ENCODE measurements at places on chromosomes 12 and 14. TPM values are rescaled to one million over a fixed set of nuclear protein-coding genes. Genes with fewer than 3 reads are reported as not detected.
A peak's percentile ranks its signal among the peaks of the same experiment; 100 is the strongest.

DNA sequence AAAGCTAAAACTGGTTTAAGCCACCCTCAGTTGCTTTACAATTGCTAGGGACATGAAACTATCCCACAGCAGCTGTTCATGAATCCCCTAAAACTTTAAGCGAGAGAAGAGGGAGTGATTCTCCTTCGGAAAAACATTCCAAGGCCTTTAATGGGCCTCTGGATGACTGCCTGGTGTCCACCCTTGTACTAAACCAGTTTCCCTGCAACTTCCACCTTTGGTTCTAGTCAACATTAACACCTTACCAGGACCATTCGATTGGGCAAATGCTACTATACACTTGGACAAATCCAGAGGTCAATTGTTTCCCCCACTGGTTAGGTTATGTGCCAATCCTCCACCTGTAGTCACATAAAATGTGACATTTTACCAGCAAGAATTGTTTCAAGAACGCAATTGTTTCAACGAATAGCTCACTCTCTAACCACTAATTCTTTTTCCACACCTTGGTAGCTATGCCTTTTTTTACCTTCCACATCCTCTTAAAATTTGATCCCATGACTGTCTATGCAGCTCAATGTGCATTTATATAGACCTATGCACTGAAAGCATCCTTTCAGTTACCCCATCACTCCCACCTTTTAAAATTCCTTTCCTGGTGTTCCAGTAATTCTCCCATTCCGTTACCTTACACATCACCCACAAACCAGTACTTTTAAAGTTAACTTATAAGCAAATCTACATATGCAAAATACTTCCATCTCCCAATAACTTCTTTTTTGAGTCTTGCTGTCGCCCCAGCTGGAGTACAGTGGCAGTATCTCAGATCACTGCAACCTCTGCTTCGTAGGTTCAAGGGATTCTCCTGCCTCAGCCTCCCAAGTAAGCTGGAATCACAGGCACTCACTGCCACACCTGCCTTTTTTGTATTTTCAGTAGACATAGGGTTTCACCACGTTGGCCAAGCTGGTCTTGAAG is 3.6 kb downstream of the UBC start:
- peaks cover 47% of the 10 kb centered on the region for H3K4me1 ChIP-seq
- H3K36me3 ChIP-seq = peaks cover 11% of the 10 kb centered on the region
- H3K4me3 ChIP-seq = no peak overlapping the region
- H3K27ac ChIP-seq = peak overlapping the region; percentile 46
- DNase-seq = no peak
- no peaks in the 10 kb centered on the region for H3K27me3 ChIP-seq

DNA sequence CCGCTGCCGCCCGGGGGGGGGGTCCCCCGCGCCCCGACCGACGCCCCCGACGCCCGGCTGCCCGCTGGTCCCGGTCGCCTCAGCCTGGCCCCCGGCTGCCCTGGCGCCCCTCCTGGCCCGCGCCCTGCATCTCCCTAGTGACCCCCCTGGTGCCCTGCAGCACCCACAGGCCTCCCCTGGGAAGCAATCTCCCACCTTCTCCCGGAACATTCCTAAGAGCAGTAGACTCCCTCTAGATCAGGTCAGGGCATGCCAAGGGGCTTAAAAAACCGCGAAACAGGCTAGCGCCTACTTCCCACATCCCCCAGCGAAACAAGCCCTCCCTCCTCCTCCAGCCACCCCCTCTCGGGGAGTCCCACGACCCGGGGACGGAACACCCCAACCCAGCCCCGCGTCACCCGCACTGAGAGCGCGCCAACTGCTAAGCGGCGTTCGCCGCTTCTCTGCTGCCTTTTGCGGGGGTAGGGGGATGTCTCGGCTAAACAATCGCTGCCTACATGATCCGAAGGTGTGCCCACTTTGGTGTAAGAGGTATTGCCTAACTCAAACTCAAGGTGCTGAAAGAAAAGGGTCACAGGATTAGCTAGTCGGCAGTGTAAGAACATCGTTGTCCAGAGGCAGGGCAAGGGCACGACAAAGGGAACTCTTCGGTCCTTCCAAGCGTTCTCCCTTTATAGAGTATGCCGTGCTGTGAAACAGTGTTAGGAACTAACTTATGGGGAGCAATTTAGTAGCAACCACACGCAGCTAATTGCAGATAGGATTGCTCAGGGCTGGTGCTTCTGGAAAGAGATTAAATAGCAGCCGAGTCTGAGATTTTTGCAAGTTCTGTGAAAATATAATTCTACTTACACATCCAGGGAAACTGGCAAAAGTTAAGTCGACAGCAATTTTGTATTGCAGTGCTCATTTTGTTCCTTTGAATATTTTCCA is 619 bp upstream of the NTN4 start:
- peaks cover 38% of the 10 kb centered on the region for H3K4me1 ChIP-seq
- no peaks in the 10 kb centered on the region for H3K27me3 ChIP-seq
- H3K27ac ChIP-seq = peak overlapping the region; percentile 88
- H3K36me3 ChIP-seq = no peaks in the 10 kb centered on the region
- peak overlapping the region; percentile 76 for H3K4me3 ChIP-seq

Gene BMAL2
- 4.3 TPM for total RNA-seq

DNA sequence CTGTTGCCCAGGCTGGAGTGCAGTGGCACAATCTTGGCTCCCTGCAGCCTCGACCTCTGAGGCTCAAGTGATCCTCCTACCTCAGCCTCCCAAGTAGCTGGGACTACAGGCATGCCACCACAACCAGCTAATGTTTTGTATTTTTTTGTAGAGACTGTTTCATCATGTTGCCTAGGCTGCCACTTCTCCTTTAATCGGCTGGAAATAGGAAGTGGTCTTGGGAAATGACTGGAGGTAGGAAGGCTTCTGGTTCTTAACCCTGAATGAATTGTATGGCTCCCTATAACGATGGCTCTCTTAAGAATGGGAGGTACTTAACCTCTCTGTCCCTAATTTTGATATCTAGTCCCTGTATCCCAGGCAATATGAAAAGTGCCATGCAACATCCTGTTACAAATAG is 113.9 kb upstream of the USP15 start:
- no peaks in the 10 kb centered on the region for H3K36me3 ChIP-seq
- H3K4me3 ChIP-seq = no peak overlapping the region
- DNase-seq = no peak
- H3K4me1 ChIP-seq = no peaks in the 10 kb centered on the region
- H3K27me3 ChIP-seq = no peaks in the 10 kb centered on the region

GRCh38 chr14:71466251-71466650 is 466.0 kb upstream of the RGS6 start:
- H3K27ac ChIP-seq = no peak overlapping the region
- no peak for DNase-seq
- H3K4me1 ChIP-seq = no peaks in the 10 kb centered on the region
- H3K4me3 ChIP-seq = no peak overlapping the region
- H3K36me3 ChIP-seq = no peaks in the 10 kb centered on the region

- H3K4me3 ChIP-seq = no peak overlapping the region
- DNase-seq = peak; percentile 82
- H3K4me1 ChIP-seq = peaks cover 17% of the 10 kb centered on the region
- H3K36me3 ChIP-seq = no peaks in the 10 kb centered on the region
- H3K27ac ChIP-seq = no peak overlapping the region
- H3K27me3 ChIP-seq = no peaks in the 10 kb centered on the region
Observed at GRCh38 chr12:5768581-5769196, 176.4 kb downstream of the ANO2 start.

Gene POTEM
- total RNA-seq = not detected

- DNase-seq = no peak
- no peak overlapping the region for H3K27ac ChIP-seq
- H3K36me3 ChIP-seq = no peaks in the 10 kb centered on the region
- no peaks in the 10 kb centered on the region for H3K4me1 ChIP-seq
- H3K27me3 ChIP-seq = no peaks in the 10 kb centered on the region
Observed at GRCh38 chr12:1870998-1871917, 47.2 kb downstream of the CACNA2D4 start.

DNA sequence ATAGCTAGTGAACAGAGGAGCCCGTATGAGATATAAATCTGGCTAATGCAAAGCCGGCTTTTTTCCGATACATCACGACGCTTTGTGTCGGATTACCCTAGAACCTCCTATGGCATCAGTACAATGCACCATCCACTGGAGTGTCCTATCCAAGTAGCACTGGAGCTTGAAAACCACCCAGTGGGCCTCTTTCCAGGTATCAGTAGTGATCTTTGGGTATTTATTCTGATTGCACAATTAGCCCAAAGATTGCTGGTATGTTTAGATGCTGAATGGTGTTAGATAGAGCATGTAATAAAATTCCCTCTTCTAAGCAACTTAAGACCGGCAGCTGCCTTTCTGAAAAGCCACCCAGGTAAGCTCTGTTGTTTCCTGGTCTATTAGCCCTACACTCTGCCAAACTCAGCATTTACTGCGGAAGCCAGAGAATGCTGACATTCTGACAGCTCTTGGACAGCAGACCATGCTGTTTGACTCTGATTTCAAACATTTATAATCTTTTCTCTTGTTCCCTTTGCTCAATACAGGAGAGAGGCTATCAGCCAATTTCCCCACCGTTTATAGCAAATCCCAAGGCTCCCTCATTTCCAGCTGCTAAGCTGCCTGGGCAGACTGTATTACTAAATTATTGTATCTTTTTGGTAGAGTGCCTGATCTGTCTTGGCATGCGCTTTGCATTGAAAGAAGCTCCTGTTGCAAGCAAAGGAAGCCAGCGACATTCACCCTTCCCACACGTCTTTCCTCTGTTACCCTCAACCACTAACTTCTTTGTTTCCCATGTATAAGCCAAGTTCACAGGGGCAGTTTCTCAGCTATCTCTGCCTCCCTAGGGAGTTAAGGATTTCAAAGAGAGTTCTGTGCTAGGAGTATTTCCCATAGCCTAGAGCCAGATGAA is 388.3 kb upstream of the GARIN6 start:
- DNase-seq = no peak
- H3K4me1 ChIP-seq = peaks cover 6% of the 10 kb centered on the region
- H3K36me3 ChIP-seq = no peaks in the 10 kb centered on the region
- no peaks in the 10 kb centered on the region for H3K27me3 ChIP-seq
- no peak overlapping the region for H3K4me3 ChIP-seq

GRCh38 chr12:22543246-22544037 is 900 bp downstream of the C2CD5 start:
- H3K27ac ChIP-seq = peak overlapping the region; percentile 95
- peak; percentile 74 for DNase-seq
- peaks cover 21% of the 10 kb centered on the region for H3K4me1 ChIP-seq
- no peaks in the 10 kb centered on the region for H3K27me3 ChIP-seq
- H3K4me3 ChIP-seq = peak overlapping the region; percentile 48

DNA sequence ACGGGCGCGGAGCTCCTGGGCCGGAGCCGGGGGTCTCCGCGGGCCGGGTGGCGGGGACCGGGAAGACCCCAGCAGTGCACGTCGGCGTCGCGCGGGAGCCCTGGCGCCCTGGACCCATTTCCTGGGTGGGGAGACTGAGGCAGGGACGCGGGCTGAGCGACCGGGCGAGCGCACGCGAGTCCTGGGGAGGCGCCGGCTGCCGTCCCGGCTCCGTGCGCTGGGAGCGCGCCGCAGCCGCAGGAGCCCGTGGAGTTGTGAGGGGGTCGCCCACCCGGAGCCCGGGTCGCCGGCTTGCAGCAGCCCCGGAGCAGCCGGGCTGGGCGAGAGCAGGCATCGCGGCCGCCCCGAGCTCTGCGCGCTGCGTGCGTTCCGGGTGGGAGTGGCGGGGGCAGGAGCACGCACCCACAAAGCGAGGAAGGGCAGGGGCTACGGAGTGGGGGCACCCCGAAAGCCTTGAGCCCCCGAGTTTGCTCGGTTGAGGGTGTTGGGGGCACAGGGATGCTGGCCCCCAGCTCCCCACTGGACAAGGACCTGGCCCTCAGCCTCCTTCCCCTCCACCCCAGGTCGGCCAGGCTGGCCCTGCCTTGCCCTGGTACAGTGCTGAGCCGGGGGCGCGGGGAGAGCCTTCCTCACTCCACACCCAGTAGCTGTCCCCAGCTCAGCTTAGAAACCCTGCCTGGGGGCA is 620 bp downstream of the MMP17 start:
- H3K27ac ChIP-seq = no peak overlapping the region
- H3K4me3 ChIP-seq = no peak overlapping the region
- no peaks in the 10 kb centered on the region for H3K36me3 ChIP-seq
- no peak for DNase-seq

DNA sequence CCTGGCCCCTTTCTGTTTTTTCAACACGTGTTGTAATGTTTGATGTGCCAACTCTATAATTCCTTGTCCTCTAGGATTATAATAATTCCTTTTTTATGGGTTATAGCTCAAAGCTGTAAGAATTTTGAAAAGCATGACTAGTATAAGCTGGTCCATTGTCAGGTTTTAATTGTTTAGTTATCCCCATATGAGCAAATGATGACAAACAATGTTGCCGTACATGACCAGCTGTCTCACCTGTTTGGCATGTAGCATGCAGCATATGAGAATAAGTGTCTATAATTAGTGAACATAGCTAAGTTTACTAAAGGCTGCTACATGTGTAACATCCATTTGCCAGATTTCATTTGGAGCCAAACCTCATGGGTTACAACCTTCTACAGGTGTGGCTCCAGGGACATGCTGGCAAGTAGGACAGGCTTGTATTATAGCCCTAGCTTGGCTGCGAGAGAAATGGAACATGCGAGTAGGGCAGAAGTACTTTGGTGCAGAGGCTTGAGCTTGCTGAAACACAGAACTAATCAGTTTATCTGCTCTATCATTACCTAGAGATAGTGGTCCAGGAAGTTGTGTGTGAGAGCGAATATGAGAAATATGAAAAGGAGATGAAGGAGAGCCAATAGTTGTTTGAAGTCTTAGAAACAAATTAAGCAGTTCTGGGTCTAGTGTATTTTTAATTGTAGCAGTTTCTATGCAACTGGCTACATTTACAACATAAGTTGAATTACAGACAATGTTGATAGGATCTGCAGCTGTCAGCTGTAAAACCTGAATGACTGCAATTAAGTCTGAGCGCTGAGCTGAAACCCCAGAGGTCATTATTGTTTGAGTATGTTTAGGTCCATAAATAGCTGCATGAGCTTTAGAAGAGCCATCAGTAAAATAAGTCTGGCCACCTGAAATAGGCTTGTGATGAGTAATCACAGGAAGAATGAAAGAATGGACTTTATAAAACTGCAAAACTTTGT is 22.6 kb upstream of the MAPKAPK5 start:
- no peak overlapping the region for H3K27ac ChIP-seq
- H3K36me3 ChIP-seq = no peaks in the 10 kb centered on the region
- H3K4me1 ChIP-seq = no peaks in the 10 kb centered on the region
- DNase-seq = no peak
- H3K27me3 ChIP-seq = no peaks in the 10 kb centered on the region

Gene MEG3
- 150 TPM for total RNA-seq

DNA sequence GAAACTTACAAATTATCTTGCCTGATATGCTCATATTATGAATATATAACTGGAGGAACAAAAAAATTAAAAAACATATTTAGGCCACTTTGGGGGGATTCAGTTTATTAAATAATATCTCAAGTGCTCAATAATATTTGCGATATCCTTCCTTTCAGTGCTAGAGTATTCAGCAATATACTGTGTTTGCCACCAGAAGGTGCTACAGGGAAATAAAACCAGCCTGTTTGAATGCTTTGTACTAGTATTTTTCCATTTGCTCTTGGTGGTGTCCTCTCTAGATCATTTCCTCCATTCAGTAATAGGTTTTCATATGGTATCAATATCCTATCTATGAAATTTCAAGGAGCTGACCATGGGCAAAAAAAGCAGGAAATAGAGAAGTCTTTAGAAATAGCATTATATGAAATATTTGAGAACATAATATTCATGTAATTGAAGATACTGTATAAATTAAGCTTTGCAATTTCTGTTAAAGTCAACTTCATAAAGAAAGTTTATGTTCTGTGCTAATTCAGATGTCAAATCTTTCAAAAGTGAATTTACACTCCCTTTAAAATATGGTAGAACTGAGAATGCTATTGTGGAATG is 106.2 kb upstream of the NAV3 start:
- DNase-seq = no peak
- H3K4me1 ChIP-seq = no peaks in the 10 kb centered on the region
- no peaks in the 10 kb centered on the region for H3K27me3 ChIP-seq
- H3K36me3 ChIP-seq = no peaks in the 10 kb centered on the region
- no peak overlapping the region for H3K4me3 ChIP-seq

All from body of pancreas (tissue), 4 donors.